ENCODE measurements at places on chromosomes 4 and X.

GRCh38 chr4:82044141-82044993, 329.4 kb downstream of the HNRNPD start:
- DNase-seq: peak; percentile 9

DNA sequence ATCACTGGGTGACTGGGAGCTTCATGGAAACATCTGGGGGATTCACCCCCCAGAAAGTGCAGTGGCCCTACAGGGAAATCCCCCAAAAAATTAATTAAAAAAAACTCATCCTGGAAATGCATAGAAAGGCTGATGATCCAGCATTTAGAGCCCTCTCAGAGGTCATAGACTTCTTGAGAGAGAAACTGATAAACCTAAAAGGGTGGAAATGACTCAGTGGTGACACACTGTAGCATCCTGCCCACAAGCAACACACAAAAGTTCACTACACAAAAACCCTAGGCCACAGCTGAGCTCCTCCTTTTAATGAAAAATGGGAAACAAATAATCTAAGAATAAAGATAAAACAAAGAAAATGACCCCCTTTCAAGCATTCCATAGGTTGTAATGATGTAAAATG, 911.5 kb downstream of the GLUD2 start:
- DNase-seq: no peak

DNA sequence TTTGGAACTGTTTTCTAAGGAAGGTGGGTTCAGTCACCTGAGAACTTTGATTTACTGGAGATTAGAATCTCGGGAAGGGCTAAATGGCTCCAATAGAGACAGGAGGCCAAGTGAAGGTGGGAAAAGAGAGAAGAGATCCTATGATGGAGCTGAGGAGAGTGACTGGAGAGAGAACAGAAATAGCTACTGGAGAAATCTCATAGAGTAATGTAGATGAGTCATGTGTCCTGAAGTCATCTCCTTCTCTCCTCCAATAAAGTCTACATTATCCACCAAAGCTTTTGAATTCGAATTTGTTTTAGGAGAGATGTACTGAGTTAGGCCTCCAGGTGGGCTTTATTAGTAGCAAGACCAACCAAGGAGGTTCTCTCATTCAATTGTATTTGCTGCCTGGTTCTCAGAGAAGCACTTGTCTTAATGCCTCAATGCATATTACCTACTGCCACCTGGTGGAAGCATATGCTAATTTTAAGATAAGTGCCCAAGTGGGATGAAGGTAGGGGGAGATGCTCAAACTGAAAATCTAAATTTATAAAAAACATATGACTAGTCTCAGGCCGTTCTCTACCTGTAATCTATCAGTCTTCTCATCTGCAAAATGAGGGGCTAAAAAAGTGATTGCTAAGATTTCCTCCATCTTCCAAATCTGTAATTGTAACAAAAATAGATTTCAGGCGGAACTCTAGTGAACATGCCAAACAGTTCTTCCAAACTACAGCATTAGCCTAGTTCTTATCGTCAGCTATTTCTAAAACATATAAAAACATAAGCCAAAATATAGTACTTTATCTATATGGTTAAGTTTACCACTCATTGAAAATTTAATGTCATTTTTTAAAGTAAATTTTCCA, 24.4 kb downstream of the TXK start:
- DNase-seq: no peak

DNA sequence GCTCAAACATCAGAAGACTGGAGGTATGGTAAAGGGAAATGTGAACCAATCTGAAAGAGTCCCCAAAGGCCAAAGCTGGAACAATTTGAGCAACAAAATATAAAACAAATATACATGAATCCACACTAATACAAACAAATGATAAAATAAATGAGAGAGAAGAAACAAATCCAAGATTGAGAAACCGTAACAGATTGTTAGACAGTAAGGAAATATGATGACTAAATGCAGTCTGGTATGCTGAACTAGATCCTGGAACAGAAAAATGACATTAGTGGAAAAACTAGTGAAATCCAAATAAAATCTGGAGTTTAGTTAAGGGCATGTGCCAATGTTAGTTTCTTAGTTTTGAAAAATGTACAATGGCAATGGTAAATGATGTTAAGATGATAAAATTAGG, 15.9 kb downstream of the PPA2 start:
- no peak for DNase-seq

- no peak for DNase-seq
Observed at GRCh38 chr4:37446016-37446415, 201.5 kb downstream of the NWD2 start.

DNA sequence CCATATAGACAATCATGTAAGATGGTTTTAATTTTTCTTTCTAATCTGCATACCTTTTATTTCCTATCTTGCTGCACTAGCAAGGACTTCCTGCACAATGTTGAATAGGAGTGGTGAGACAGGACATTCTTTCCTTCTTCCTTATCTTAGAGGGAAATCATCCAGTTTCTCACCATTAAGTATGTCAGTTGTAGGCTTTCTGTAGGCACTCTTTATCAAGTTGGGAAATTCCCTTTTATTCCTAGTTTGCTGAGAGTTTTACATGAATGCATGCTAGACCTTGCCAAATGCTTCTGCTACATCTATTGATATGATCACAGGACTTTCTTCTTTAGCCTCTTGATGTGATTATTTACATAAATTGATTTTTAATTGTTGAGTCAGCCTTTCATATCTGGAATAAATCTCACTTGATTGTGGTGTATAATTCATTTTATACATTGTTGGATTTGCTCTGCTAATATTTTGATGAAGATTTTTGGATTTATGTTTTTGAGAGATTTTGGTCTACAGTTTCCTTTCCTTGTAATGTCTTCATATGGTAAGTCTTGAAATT, 23.8 kb downstream of the RNF175 start:
- no peak for DNase-seq

GRCh38 chrX:129945131-129945530, 37.3 kb upstream of the BCORL1 start:
- DNase-seq: no peak

- no peak for DNase-seq
Observed at GRCh38 chr4:183700407-183700806, 41.3 kb downstream of the TRAPPC11 start.

GRCh38 chr4:90816754-90817153, 689.6 kb downstream of the CCSER1 start:
- no peak for DNase-seq

- DNase-seq: no peak
Observed at GRCh38 chr4:36237366-36238313, 6.7 kb downstream of the ARAP2 start.

DNA sequence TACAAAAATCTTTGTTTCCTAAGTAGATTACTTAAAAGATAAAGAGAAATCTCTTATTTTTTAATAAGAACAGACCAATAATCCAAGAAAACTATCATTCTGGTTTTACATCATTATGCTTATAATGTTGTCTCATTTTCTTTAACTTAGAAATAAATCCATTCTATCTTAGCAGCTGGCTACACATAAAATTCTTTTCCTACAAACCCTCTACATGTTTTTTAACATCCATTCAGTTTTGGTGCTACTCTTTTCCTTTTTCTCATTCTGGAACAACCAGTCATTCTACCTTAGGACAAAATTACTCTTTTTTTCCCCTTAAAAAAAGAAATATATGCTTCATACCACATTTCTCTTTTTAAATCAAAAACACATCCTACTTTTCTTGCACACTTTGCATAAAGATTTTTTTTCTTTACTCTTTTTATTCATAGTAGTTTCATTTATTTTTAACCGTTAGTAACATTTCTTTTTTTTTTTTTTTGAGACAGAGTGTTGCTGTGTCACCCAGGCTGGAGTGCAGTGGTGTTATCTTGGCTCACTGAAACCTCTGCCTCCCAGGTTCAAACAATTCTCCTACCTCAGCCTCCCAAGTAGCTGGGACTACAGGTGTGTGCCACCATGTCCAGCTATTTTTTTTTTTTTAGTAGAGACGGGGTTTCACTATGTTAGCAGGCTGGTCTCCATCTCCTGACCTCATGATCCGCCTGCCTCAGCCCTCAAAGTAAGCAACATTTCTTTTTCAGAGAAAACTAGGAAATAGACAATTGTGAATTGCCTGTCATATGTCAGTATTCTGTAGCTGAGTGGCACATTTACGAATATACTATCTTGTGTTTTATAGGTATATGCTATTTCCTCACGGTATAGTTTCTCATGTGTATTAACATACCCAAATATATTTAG, 562.8 kb downstream of the ADGRL3 start:
- no peak for DNase-seq

DNA sequence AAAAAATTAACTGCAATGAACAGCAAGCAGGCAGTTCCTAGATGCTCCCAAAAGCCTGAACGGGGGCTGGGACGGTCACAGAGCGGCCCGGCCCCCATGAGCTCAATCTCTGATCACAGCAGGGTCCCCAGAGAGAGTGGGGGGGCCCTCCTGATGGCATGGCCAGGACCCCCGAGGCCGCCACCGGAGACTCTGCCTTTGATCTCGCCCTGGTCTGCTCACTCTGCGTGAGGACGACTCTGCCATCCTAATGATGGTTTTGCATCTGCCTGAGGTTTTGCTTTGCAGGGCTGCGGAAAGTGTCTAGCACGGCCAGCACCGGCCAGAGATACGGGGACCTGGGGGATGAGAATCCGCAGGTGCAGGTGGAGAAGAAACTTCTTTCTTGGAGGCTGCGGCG, 103.8 kb downstream of the SHOX start:
- DNase-seq: no peak

DNA sequence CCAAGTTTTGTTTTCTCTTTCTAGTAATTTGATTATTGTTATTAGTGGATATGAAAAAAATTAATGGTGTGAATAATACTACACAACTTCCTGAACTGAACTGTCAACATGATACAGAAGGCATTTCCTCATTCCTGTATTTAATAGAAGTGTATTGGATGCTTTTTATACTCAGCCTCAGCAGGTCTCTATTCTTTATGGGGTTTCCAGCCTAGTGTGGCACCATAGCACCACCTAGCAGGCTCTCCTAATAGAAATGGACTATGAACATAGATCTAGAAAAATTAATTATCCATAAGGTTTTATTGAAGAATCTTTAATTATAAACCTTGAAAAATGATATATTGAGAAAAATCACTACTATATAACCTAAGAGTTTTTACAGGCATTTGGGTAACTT, 52.4 kb downstream of the GLRB start:
- DNase-seq: no peak

DNA sequence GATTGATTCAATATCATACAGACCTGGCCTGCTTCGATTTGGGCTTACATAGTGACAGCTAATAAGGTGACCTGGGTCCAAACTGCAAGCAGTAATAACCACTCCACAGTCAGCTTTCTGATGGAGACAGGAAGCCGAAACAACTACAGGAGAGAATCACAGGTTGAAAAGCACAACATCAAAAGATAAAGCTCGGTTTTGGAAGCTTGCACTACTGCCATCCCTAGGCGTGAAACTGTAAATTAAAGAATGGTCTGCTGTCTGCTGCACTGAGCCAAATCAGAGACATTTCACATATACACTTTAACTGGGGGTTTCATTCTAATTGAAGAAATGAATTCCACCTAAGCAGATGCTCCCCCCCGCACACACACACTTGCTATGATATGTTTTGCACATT, 116.3 kb downstream of the DHX15 start:
- no peak for DNase-seq

DNA sequence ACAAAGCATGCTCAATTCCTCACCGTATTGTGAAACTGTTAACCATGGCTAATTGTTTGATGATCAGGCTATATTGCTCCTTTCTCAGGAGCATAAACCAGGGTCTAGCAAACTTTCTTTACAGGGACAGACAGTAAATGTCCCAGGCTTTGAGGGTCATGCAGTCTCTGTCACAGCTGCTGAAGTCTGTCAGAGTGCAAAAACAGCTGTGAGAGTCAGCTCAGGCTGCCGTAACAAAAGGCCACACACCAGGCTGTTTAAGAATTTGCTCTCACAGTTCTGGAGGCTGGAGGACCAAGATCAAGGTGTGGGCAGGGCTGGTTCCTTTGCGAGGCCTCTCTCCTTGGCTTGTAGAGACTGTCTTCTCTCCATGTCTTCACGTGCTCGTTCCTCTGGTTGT, 75.6 kb downstream of the GPR143 start:
- no peak for DNase-seq

- no peak for DNase-seq
Observed at GRCh38 chr4:101148551-101148950, 198.8 kb downstream of the PPP3CA start.

GRCh38 chr4:116058129-116058528, 944.7 kb upstream of the NDST4 start:
- DNase-seq: no peak

- no peak for DNase-seq
Observed at GRCh38 chr4:7031558-7032449, 11.4 kb upstream of the TADA2B start.

DNA sequence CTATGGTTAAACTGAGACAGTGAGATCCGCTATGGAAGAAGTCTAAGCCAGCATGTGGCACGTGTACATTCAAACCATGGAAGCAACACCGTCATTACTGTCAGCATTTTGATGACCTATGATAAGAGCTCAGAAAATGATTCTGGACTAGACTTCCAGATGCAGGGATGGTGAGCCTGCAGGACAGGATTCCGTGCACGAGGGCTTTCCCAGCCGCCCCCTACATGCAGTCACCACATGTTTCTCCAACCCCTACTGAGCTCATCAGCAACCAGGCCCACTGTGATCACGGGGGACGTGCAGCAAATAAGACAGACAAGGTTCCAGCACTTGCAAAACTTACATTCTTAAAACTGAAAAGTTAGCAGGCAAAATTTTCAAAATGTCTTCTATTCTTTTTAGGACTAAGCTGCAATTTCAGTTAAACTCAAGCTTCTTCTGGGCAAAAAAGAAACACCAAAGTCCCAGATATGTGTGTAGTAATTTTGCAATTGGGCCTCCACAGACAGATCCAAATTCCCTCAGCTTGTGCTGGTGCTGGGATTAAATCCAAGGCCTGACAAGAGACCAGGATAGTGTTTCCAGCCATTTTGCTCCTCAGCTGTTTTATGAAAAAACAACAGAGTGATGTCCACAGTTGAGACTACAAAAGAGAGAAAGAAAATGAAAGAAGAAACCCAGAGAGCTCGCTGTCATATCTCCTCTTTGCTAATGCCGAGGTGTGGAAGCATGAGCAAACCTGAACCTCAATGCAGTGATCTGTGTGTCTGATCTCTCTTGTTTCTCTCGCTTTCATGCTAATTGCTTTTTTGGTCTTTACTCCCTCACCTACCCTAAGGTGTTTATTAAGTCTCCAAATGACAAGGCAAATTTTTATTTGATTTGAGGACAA, 118.2 kb downstream of the AFAP1 start:
- DNase-seq: no peak

DNA sequence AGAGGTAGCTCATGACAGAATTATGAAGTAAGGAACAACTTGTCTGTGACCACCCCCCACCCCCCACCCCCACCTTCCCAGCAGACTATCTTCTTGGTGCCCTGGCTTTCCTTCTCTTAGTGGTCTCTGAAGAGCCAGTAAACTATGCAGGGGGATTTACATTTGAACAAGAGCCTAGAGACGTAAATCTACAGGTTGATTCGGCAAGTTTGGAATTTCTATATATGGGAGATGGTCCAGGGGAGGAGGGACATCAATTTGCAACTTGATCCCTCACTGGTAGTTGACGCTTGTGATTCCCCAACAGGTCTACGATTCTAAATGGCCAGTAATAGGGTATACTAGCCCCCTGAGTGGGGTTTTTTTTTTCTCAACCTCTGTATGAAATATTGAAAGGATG, 36.7 kb downstream of the IL13RA1 start:
- DNase-seq: no peak
